ENCODE measurements at places on chromosomes 1 and 21. TPM values are rescaled to one million over a fixed set of nuclear protein-coding genes. Genes with fewer than 3 reads are reported as not detected.

GRCh38 chr1:227094249-227094966 lies 154.3 kb downstream of the COQ8A start:
- H3K4me3 ChIP-seq, result no peak overlapping the region
- no peak for DNase-seq
- no peak overlapping the region for H3K27ac ChIP-seq
- H3K4me1 ChIP-seq, result no peaks in the 10 kb centered on the region

DNA sequence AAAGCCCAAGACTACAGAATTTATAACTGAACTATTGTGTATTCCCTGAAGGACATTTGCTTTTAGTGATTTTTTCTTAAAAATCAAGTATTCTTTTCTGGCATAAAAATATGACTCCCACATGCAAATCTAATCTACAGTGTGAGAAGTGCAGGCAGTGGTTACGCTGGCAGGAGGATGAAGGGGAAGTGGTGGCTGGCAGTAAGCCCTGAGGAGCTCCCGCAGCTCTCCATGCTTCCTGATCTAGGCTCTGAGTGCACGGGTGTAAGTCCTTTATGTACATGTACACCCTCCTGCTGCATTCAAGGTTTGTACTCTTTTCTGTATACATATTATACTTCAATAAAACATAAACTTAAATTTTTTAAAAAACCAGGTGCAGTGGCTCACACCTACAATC lies 67.5 kb upstream of the PRDX6 start:
- no peak overlapping the region for H3K27ac ChIP-seq
- no peak overlapping the region for H3K4me3 ChIP-seq
- H3K27me3 ChIP-seq, result no peaks in the 10 kb centered on the region
- H3K4me1 ChIP-seq, result no peaks in the 10 kb centered on the region
- DNase-seq, result no peak
- H3K36me3 ChIP-seq, result no peaks in the 10 kb centered on the region

- H3K36me3 ChIP-seq, result no peaks in the 10 kb centered on the region
- no peaks in the 10 kb centered on the region for H3K27me3 ChIP-seq
- H3K27ac ChIP-seq, result no peak overlapping the region
- DNase-seq, result no peak
Observed at GRCh38 chr1:48439380-48439779, 32.6 kb downstream of the SPATA6 start.

DNA sequence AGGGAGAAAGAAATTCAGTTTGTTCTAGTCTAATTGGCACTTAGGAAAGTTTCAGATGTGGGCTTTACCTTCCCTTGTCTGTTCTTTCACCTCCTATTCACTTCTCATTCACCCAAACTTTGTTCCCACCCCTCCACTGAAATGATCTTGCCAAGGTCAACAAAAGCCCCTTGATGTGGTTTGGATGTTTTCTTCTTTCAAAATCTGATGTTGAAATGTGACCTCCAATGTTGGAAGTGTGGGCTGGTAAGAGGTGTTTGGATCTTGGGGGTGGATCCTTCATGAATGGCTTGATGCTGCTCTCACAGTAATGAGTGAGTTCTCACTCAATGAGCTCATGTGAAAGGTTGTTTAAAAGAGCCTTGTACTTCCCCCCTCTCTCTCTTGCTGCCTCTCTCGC lies 379.3 kb downstream of the HHIPL2 start:
- H3K4me3 ChIP-seq, result no peak overlapping the region
- no peaks in the 10 kb centered on the region for H3K4me1 ChIP-seq
- no peak for DNase-seq
- H3K27ac ChIP-seq, result no peak overlapping the region
- no peaks in the 10 kb centered on the region for H3K36me3 ChIP-seq

DNA sequence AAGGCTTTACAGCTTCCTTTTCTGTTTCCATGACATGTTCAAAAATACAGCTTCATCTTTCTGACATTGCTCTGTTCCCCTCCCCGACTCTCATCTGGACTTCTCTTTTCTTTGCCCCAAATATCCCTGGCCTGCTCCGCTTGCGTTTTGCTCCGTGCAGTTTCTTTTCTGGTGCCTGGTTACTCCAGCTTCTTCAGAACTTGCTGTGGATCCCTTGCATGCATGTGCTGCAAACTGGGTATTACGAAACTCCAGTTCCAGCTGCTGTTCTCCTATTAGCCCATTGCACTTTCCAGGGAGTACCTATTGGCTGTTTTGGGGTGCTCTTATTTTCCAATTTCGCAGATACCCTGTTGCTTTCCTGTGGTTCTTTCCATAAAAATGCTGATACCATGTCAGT lies 9.9 kb upstream of the NDC1 start:
- H3K27me3 ChIP-seq, result no peaks in the 10 kb centered on the region
- H3K4me3 ChIP-seq, result no peak overlapping the region
- H3K27ac ChIP-seq, result no peak overlapping the region
- H3K4me1 ChIP-seq, result no peaks in the 10 kb centered on the region
- DNase-seq, result no peak

GRCh38 chr1:156652131-156652991 lies 10.4 kb downstream of the BCAN start:
- peaks cover 9% of the 10 kb centered on the region for H3K4me1 ChIP-seq
- H3K27ac ChIP-seq, result no peak overlapping the region
- DNase-seq, result no peak
- no peaks in the 10 kb centered on the region for H3K36me3 ChIP-seq
- H3K4me3 ChIP-seq, result no peak overlapping the region

- H3K4me1 ChIP-seq, result no peaks in the 10 kb centered on the region
- no peaks in the 10 kb centered on the region for H3K36me3 ChIP-seq
- no peak overlapping the region for H3K4me3 ChIP-seq
- H3K27me3 ChIP-seq, result no peaks in the 10 kb centered on the region
- no peak overlapping the region for H3K27ac ChIP-seq
- no peak for DNase-seq
Observed at GRCh38 chr1:229378586-229379367, 35.9 kb upstream of the CCSAP start.

DNA sequence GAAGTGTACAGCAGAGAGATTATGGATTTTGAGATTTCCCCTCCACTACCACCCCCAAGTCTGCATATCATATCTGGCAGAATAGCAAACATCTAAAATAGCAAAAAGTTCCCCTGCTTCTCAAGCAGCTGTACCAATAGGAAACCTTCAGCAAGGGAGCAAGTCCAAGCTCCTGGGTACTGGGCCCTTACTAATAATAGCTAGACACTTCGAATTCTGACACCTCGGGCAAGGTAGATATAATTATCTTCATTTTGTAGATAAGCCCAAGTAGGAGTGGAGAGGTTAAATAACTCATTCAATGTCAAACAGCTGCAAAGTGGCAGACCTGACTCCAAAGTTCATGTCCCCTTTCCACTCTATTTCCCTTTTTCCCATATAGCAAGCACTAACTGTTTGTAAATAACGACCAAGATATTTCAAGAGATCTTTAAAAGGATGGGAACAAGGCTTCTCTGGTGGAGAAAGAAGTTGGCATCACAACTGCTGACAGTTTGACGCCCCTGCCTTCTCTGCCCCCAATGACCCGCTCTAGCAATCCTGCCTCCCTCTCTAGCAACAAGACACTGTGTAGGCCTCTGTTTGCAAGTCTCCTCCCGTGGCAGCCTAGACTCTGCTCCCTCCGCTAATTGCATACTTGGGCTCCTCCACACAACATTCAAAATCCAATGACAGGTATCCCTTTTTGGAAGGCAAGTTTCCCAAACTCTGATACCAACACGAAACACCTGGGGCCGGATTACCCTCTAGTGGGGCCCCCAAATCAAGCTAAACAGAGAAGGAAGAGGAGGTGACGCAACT lies 18.7 kb upstream of the ADAR start:
- H3K27ac ChIP-seq, result peak overlapping the region; percentile 96
- DNase-seq, result no peak
- no peaks in the 10 kb centered on the region for H3K27me3 ChIP-seq
- peaks cover 4% of the 10 kb centered on the region for H3K4me1 ChIP-seq

GRCh38 chr1:107740579-107740978 lies 224.4 kb downstream of the VAV3 start:
- no peak for DNase-seq
- no peak overlapping the region for H3K4me3 ChIP-seq
- no peaks in the 10 kb centered on the region for H3K27me3 ChIP-seq
- no peaks in the 10 kb centered on the region for H3K4me1 ChIP-seq

CD34 gene
- total RNA-seq, result 15.7 TPM

PKLR gene
- 0.33 TPM for total RNA-seq

GBP7 gene
- not detected for total RNA-seq

ARV1 gene
- total RNA-seq, result 23.0 TPM

LAPTM5 gene
- 130 TPM for total RNA-seq

LORICRIN gene
- not detected for total RNA-seq

NBPF6 gene
- total RNA-seq, result 0.59 TPM
